Left kidney (tissue), 8 donors: ENCODE measurements at places on chromosomes 16 and 17. TPM values are rescaled to one million over a fixed set of nuclear protein-coding genes. Genes with fewer than 3 reads are reported as not detected.

DNA sequence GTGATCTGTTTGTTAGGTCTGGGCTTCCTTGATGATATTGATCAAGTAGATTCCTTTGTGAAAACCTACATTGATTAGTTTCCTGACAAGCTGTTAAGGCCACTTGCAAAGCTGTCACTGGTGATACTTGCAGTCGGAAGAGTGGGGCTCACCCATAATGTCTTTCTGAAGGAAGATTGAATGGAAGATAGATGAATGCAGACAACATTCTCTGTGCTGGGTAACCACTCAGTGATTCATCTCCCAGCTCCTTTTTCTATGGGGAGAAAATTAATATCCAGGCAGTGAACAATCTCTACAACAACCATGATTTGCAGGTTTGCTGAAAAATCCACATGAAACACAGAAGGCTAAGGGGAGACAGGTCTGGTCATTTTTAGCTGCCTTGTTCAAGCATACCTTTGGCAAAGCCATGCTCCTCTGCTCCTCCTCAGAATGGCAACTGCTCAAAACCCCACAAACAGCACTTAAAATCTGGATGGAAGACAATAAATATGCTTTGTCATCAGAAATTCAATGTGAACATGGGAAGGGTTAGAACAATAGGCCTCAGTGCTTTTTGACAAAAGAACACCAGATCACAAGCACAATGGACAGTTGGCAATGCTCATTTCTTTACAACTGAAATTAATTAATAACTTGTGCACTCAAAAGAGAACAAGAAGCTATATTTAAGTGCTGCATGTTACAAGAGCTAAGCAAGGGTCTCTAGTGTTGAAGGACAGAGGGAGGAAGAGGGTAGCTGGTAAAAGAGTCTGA is 495.4 kb downstream of the TOX3 start:
- DNase-seq: no peak

- DNase-seq: no peak
Observed at GRCh38 chr16:1093284-1094123, 2.5 kb downstream of the C1QTNF8 start.

DNA sequence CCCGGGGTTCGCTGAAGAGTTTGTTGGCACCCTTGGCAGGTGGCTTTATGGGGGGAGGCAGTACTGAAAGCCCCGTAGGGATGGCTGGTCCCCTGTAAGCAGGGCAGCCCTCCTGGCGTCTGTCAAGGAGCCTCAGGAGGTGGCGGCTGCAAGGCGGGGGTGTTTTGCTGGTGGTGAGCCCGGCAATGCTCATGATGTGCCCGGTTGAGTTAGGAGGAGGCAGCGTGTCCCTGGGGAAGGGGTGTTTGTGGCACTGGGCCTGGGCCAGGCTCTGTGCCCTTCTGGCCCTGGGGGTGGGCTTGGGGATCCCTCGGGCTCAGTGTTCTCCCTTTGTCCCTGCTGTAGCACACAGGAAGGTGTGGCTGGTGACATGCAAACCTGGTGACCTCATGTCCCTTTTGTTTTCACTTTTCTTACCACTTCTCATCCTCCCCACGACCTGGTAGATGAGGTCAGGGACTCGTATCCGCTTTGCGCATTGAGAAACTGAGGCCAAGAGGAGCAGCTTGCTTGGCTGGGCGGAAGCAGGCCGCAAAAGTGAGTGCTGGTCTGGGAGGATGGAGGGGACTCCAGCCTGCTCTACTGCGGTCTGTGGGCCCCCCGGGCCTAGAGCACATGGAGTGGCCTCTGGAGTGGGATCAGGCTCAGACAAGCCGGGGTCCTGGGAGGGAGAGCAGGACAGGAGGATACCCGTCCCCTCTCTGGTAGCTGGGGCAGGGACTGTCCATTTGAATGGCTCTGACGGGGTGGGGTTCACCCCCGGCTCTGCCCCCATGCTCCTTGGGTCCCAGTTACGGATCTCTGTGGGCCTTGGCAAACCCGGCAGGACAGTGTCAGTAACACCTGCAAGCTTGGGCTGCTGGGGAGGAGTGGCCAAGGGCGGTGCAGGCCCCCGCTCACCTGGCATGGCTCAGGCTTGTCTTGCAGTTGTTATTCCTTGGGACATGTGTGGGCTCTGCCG is 2.2 kb downstream of the SNN start:
- no peak for DNase-seq

Gene NTN1
- 3.3 TPM for polyA plus RNA-seq

- no peak for DNase-seq
Observed at GRCh38 chr17:71980171-71980570, 140.6 kb upstream of the SOX9 start.

GRCh38 chr17:9557161-9557755 is 18.4 kb downstream of the STX8 start:
- DNase-seq: no peak

Gene MT1F
- 57.5 TPM for polyA plus RNA-seq

DNA sequence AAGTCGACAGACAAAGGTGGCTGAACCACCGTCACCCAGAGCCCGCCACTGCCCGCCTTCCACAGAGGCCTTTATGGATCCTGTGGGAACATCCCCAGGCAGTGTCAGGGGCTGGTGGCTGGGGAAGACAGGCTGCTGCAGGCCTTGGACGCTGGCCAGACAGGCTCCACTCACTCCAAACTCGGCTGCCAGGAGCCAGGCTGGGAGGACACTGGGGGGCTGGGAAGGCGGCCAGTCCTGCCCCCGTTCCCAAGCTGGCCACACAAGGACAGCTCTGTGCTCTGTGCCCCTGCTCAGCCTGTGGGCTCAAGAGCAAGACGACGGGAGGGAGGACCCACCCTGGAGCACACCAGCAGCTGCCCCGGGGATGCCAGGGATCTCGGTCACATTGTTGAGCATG is 7.6 kb upstream of the LCAT start:
- no peak for DNase-seq

DNA sequence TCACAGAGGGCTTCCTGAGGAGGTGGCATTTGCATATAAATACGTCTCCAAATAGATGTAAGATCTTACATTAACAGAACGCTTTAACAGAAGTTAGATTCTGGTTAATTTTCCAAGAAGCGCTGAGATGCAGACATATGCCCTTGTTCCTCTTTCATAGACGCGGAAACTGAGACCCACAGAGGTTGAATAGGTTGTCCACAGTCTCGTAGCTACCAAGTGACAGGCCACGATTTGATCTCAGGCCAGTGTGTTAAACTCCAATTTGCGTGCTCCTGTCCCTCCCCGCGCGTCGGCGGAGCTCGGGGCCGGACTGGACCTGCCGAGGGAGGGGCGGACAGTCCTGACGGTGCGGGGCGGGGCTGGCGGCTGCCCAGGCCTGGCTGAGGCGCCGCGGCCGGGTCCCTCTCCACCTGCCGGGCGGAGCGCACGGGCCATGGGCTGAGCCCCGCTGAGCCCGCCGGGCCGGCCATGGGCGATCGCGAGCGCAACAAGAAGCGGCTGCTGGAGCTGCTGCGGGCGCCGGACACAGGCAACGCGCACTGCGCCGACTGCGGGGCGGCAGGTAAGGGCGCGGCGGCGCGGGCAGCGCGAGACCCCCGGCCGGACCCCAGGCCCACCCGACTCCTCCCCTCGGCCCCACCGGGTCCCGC is at the start of gene ADAP2:
TSS of gene ADAP2 (plus strand) at position 402 of the 653 bp plus-strand sequence. CDS start at position 472, 70 bp downstream.
- no peak for DNase-seq

DNA sequence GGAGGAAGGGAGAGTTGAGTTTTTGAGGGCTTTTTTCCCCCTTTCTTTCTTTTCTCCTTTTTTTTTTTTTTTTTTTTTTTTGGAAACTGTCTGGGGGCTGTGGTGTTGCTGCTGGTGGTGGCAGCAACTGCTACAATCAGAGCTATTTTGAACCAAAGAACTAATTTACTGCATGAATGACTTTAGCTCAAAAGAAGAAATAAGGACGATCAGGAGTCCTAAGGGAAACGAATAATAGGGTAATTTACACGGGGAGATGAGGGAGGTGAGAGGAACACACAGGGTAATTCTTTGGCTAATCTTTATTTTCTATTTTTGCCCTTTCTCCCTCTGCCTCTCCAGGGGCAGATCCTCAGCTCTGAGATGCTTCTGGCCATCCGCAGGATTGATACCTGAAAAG is 119.8 kb downstream of the TMEM132E start:
- no peak for DNase-seq

Gene ZDHHC1
- polyA plus RNA-seq: 11.5 TPM

DNA sequence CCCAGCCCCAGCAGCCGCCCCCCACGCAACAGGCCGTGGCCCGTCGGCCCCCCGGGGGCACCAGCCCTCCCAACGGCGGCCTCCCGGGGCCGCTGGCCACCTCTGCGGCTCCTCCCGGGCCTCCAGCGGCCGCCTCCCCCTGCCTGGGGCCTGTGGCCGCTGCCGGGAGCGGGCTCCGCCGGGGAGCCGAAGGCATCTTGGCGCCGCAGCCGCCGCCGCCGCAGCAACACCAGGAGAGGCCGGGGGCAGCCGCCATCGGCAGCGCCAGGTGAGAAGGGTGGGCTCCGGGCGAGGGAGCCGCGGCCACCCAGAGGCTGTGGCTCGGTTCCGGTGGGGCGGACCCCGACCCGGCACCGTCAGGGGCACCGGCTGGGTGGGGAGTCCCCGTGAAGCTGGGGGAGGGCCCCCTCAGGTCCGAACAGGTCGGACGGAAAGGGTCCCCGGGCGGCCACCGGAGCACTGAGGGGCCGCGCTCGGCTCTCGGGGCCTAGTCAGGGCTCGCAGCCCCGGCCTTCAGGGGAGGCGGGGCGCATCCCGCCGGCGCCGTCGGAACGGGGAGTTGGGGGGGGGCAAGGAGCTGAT is 583 bp downstream of the ATXN2L start:
- no peak for DNase-seq

DNA sequence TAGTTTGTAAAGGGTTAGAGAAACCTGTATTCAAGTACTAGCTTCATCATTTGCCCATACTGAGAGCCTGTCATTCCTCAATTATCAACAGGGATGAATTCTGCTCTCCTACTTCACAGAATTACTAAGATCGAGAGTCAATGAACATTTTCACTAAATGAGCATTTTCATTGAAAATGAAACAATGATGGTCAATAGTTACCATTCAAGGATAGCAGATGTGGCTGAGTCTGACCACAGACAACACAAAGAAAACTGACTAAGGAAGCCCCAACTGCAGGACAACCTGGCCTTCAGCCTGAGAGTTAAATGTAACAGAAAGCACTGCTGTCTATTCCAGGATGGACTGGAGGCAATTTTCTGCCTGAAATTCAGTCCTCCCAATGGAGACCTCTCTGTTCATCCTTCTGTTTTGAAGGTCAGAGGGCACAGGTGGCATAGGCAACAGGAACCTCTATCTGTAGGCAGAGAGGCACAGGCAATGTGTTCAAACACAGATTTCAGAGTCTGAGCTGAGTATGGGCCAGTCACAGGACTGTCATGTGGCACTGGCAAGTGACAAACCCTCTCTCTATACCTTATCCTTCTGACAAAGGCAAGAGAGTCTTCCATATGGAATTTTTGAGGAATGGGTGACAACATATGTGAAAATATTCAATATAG is 19.5 kb downstream of the TRAF4 start:
- no peak for DNase-seq

Gene MYH2
- polyA plus RNA-seq: 0.03 TPM

Gene CDYL2
- 8.3 TPM for polyA plus RNA-seq

Gene NOXO1
- 0.78 TPM for polyA plus RNA-seq

Gene GOT2
- 97.7 TPM for polyA plus RNA-seq

DNA sequence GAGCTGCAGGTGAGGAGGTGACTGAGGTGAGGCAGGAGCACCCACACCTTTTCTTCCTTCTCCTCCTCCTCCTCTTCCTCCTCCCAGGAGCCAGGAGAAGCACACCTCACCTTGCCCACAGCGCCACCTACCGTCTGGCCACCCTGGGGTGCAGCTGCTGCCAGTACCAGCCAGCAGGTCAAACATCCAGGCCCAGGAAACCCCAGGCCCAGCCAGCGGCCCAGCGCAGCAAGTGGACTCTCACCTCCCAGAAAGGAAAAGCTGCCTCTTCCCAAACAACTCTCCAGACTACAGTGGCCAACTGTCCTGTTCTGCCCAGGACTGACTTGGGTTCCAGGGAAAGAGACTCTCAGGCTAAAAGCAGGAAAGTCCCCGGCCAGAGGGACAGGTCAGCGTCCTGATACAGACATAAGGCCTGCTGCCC is 22.7 kb downstream of the PEMT start:
- no peak for DNase-seq

Gene KRTAP3-1
- polyA plus RNA-seq: not detected

Gene KAT2A
- polyA plus RNA-seq: 70.7 TPM

Gene C17orf78
- polyA plus RNA-seq: 0.30 TPM

- no peak for DNase-seq
Observed at GRCh38 chr17:64282753-64283080, 19.7 kb upstream of the TEX2 start.

Gene KAT7
- polyA plus RNA-seq: 58.3 TPM

Gene NPIPA7
- 19.0 TPM for polyA plus RNA-seq

GRCh38 chr16:85424260-85425073 is 188.7 kb upstream of the GSE1 start:
- DNase-seq: no peak

GRCh38 chr16:14071576-14072271 is 605 bp downstream of the MRTFB start:
- no peak for DNase-seq

DNA sequence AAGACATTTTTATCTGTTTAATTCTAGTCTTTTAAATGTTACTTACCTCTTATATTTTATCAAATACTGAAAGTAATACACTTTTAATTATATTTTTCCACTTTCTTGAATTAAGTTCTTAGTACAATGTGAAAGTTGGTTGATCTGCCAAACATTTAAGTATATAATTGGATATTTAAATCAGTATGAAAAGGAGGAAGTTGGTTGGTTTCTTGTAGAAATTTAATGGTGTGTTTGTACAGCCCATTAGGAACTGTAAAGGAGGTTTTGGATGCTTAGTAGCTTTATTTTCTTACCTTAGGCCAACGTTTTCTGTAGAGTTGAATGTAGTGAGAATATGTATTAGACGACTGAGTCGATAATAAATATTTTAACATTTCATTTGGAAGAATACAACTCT is 5.4 kb downstream of the NFATC3 start:
- no peak for DNase-seq

- DNase-seq: no peak
Observed at GRCh38 chr17:41799366-41799765, 12.4 kb downstream of the P3H4 start.

- no peak for DNase-seq
Observed at GRCh38 chr16:79195938-79196337, 404.6 kb downstream of the MAF start.

GRCh38 chr16:78436846-78437245 is 337.4 kb downstream of the WWOX start:
- no peak for DNase-seq

DNA sequence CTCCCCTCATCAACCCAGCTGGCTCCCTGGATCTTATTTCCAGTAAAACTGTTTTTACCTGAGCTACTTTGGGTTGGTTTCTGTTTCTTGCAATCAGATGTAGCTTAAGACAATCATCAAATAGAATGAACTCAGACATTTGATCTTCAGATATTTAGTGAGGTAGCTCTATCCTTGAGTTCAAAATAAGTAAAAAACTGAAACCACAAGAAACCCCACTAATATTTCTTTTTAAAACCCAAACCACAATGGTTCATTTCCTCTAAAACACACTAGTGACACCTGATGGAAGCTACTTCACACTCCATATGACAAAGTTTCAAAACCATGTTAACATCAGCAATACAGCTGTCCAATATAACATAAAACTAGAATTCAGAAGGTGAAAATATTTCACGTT is 37.8 kb downstream of the CACNG1 start:
- no peak for DNase-seq

Gene AANAT
- 0.50 TPM for polyA plus RNA-seq

Gene CMTM2
- polyA plus RNA-seq: 0.75 TPM
